ENCODE measurements at places on chromosomes 12 and 14.
A peak's percentile ranks its signal among the peaks of the same experiment; 100 is the strongest.

DNA sequence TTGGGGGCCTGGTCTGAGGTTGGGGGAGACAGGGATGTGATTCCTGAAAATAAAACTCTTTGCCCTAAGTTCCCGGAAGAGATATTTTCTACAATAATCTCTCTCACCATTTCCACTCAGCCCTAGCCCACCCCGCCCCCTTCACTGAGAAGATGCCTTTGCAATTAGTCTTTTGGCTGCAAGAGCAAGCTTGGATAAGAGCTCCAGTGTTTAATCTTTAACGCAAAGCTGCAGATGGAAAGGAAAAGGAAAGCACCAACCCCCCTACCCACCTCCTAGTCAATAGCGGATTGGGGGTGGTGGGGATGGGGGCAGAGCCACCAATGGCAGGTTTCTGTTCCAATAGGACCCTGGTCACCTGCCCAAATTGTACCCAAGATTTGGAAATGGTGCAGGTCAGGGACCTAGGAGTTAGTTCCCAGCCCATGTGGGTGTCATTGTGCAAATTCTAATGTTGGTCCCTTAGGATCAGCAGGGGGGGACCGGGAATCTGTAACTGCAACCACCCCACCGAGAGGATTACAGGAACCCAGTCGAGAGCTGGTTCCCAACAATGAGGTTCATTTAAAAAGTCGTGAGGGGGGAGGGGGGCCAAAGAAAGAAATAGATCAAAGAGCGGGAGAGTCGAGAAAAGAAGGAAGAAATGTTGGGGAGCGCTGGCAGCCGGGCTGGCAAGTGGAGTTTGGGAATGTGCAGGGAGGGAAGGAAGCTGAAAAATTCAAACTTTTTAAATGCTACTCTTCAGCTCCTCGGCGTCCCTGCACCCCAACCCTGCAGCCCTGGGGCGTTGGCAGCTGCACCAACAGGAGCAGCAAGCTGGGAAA, 1.6 kb downstream of the ZFP36L1 start:
- peak; percentile 54 for DNase-seq

GRCh38 chr14:59344691-59345455, 120.3 kb downstream of the GPR135 start:
- no peak for DNase-seq

GRCh38 chr12:89281539-89281867, 70.8 kb downstream of the DUSP6 start:
- no peak for DNase-seq

DNA sequence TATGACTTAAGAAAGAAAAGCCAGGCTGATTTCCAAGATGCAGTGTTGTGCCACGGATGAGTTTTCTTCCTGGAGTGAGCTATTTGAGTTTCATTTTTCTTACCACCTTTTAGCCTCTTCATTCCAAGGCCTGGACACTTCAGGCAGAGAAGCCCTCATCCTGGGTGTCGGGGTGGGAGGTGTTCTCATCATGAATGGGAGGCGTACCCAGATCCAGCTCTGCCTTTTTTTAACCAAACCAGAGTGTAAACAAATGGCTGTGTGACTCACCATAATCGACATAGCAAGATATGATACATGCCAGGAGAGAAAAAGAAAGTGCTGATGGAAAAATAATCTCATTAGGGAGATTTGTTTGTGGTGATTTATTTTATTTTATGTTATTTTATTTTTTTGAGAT, 79.9 kb downstream of the ARF6 start:
- peak; percentile 56 for DNase-seq

GRCh38 chr14:88598097-88598675, 35.3 kb downstream of the ZC3H14 start:
- no peak for DNase-seq
